ENCODE measurements at places on chromosomes 7 and 10.

DNA sequence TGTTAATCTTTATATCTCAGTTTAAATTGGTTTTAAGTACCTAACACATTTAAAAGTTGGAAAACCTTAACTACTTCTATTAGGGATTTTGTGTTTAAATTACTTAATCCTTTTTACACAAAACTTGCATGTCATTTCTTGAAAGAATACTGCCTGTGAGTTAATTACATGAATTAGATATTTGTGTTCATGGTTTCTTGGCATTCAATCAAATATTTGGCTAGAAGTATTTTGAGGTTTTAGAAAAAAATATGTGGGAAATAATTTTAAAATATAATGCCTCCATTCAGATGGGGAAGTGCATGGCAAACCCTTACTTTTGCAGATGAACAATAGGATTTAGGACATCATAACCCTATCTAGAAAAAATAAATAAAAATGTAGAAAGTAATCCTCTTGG is 186.5 kb upstream of the SEMA3E start:
- DNase-seq, result no peak

DNA sequence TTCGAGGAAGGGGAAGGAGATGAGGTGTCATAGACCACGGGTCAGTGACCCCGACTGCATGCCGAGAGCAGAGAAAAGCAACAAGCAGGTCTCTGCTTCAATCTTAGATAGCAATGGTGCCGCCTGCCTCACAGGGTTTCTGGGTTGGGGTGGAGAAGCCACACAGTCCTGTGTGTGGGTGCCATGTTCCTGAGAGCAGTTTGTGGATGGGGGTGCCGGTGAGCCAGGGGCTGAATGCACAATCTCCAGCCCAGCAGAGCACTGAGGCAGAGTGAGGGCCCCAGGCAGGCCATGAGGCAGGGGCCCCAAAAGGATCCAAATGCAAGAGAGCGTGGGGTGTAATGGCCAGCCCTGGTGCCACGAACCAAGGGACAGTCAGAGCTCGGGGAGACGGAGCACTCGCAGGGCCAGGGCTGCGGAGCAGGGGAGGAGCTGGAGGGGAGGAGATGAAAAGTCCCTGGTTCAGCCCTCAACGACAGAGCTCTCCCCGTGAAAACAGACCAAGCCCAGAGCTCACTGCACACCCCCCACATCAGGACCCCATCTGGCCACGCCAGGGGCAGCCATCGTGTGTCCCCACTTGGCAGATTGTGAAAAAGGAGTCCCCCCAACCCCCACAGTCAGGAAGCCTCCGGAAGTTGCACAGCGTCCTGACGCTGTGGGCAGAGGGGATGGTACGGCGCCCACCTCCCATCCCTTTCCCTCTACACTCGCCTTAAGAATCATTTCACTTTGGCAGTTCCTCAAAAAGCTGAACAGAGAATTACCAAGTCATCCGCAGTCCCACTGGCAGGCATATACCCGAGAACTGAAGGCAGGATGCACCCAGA is 19.9 kb downstream of the WDR86 start:
- no peak for DNase-seq

DNA sequence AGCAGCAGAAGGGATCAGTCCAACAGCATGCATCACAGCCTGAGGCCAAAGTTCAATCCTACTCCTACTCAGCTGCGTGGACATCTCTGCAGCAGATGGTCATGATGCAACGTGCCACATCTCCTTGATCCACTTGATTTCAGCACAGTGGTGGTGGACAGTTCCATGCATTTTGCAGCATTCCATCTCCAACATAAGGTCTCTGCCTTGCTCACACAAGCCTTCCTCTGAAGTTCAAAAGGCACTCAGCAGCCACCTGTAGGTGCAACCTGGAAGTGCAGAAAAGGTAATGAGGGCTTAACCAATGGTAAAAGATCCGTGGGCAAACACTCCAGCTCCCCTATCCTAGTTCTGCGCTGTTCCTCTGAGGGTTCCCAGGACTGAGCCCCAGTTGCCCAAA is 57.5 kb upstream of the CHCHD3 start:
- DNase-seq, result peak; percentile 20

DNA sequence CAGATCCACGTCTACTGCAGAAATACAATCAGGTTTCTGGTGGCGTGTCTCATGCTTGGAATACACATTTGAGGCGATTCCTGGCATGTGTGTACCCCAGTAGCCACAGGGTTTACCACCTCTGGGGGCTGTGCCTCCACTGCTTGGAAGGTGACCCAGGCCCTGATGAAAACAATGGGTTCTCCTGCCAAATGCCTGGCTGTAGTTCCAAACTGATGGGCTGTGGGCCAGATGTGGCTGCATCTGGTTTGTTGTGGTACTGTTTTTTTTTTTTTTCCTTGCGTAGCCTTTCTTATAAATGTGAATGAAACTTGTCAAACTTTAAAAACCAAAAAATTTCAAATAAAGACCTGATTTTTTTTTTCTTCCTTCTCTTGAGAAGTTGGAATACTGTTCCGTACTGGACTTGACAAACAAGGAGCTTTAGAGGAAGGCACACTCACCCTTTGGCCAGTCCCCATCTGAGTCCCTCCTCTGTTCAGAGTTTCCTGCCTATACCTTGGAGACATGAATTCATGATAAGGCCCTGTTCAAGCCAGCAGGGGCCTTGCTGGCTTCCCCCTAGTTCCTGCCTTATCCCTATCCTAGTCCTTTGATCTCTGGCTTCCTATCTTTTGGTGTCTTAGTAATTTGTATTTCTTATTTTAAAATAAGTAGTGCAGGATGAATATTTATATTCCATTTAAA is 217.1 kb downstream of the PHTF2 start:
- no peak for DNase-seq

GRCh38 chr7:85567983-85568382 is 381.1 kb upstream of the SEMA3D start:
- DNase-seq, result no peak

- no peak for DNase-seq
These were observed 27.9 kb downstream of the WIPI2 start for GRCh38 chr7:5217851-5218331.

DNA sequence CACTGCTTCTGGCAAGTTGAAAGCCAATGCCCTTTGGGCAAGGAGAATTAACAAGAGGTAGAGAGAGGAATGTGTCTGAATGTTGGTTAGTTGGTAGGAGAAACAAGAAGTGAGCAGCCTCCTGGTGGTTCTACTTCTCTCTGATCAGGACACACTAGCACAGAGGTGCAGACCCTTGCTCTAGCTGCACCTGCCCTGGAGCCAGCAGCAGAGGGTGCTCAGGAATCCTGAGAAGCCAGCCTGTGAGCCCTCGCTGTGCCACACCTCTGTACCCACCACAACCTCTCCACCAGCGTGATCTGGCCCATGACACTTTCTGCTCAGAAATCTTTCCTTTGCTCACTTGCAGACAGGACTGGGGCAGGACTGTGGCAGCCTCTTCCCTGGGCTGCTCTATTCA is 364.7 kb downstream of the RPS24 start:
- peak; percentile 40 for DNase-seq

- peak; percentile 14 for DNase-seq
These were observed 14.2 kb downstream of the UCMA start for GRCh38 chr10:13219685-13220670.

GRCh38 chr7:140676306-140676705 is 3.6 kb downstream of the ADCK2 start:
- no peak for DNase-seq

- no peak for DNase-seq
These were observed 51.4 kb downstream of the HECW1 start for GRCh38 chr7:43163885-43164284.

GRCh38 chr7:139871331-139871730 is 42.3 kb downstream of the TBXAS1 start:
- no peak for DNase-seq

GRCh38 chr10:117360994-117361667 is 14.1 kb downstream of the PDZD8 start:
- DNase-seq, result no peak

- DNase-seq, result no peak
These were observed 178.1 kb downstream of the CALN1 start for GRCh38 chr7:72234086-72234485.

GRCh38 chr7:115693779-115694178 is 336.8 kb downstream of the TFEC start:
- no peak for DNase-seq

GRCh38 chr7:107924841-107925504 is 34.0 kb downstream of the DLD start:
- no peak for DNase-seq
